ENCODE measurements at places on chromosomes 5 and 9.

GRCh38 chr5:158809936-158810335 lies 289.8 kb downstream of the EBF1 start:
- DNase-seq = no peak

DNA sequence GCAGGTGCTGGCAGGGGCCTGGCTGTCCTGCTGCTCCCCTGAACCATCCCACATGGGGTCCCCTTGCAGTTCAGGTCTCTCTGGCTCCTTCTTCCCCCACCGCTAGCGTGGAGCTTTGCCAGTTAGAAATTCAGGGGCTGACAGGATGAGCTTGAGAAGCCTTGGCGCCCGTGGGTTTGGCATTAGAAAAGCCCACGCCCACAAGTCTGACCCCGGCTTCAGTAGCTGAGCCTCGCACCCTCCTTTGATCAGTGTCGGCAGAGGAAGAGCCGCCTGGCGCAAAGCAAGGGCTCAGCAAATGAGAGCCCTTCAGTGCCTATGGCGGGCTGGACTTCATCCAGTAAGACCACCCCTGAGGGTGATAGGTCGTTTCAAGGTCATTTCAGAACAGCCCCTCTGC lies 30.1 kb upstream of the NCS1 start:
- DNase-seq = no peak

- DNase-seq = no peak
Observed at GRCh38 chr5:78760366-78760765, 111.8 kb upstream of the LHFPL2 start.

DNA sequence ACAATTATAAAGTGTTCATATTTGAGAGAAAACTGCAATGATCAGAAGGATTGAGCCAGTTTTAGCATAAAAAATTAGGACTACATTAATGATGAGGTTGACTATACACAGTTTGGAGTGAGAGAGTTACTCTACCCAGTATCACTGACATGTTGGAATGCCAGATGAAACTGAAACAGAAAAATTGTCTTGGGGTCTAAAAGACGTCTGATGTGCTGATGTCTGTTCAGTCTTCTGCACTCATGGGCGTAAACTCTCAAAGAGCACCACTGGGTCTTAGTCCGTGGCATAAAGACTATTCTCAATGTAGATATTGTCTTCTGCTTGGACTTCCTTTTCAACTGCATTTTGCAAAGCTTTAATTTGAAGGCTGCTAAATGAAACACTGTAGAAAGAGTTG lies 29.5 kb downstream of the HAVCR1 start:
- DNase-seq = no peak

DNA sequence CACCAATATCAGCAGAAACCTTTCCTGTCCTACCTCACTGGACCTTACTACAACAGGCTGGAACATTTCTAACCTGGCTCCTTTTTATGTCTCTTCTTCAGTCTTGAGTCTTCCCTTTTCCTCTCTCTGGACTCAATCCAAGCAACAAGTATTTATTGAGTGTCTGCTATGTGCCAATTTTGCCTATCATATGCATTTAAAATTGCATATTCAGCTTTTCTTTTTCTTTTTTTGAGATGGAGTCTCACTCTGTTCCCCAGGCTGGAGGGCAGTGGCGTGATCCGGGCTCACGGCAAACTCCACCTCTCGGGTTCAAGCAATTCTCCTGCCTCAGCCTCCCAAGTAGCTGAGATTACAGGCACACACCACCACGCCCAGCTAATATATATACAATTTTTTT lies 65.8 kb downstream of the MEIKIN start:
- DNase-seq = no peak

DNA sequence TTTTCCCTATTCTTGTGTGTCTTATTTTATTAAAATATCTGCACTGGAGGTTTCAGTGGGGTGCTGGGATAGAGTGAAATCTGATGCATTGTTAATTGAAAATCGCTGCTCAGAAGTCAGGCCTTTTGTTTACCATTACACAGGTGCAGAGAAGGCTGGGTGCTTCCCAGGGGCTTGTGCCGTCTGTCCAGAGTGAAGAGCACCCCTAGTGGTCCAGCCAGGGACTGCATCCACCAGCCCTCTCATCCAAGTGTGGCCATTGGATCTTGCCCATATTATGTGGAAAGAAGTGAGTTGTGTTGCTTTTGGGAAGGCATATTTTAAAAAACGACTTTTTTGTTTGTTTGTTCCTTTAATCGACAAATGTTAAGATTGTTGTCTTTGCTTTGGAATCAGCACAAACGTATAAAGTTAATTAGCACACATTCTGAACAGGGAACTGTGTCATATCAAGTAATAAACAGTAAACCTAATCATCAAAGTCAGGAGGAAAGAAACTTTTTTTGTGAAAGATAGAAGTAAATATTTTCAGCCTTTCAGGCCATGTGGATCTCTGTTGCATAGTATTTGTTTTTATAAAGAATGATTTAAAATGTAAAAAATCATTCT lies 315.6 kb downstream of the MTRR start:
- DNase-seq = peak; percentile 10

DNA sequence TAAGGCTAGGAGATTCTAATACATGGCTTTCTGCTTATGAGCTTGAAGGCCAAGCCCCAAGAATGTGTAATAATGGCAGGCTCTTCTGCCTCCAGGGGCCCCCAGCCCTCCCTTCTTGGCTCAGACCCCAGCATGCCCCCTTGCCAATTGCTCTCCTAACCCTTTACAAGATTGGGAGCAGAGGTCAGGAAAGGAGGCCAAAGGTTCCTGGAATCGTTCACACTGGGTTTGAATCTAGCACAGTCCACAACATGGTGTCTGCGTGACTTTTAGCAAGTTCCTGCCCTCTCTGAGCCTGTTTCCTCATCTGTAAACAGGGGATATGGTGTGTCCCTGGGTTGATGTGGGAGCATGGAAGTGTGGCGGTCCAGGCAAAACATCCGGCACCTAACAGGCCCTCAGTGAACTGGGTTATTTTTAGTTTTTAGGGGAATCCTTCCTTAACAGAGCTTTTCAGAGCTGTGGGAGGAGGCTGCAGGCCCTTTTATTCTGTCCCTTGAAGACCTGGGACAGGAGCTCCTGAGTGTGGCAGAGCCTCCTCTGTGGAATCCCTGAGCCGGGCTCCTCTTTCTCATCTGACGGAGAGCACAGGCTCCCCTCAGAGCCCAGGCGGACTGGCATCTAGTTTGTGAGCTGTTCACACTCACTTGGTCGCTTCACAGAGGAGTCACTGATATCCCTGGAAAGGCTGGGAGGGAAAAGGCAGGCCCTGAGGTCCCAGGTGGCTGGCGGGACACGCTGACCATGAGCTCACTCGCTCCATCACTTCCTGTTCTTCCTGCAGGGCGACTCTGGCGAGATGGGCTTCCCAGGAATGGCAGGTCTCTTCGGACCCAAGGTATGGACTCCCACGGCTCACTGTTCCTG lies 23.4 kb upstream of the ORM1 start:
- no peak for DNase-seq

- no peak for DNase-seq
Observed at GRCh38 chr5:16383544-16384052, 82.0 kb downstream of the ZNF622 start.

GRCh38 chr5:140227046-140227445 lies 52.1 kb downstream of the CYSTM1 start:
- no peak for DNase-seq

GRCh38 chr5:132438917-132439316 lies 51.7 kb downstream of the IRF1 start:
- no peak for DNase-seq

- no peak for DNase-seq
Observed at GRCh38 chr5:3343211-3343610, 252.4 kb upstream of the IRX1 start.

GRCh38 chr5:60161340-60161934 lies 267.9 kb upstream of the PDE4D start:
- DNase-seq = no peak

- no peak for DNase-seq
Observed at GRCh38 chr9:108048406-108049025, 558.9 kb upstream of the KLF4 start.

- no peak for DNase-seq
Observed at GRCh38 chr5:173228639-173229381, 6.2 kb downstream of the NKX2-5 start.

DNA sequence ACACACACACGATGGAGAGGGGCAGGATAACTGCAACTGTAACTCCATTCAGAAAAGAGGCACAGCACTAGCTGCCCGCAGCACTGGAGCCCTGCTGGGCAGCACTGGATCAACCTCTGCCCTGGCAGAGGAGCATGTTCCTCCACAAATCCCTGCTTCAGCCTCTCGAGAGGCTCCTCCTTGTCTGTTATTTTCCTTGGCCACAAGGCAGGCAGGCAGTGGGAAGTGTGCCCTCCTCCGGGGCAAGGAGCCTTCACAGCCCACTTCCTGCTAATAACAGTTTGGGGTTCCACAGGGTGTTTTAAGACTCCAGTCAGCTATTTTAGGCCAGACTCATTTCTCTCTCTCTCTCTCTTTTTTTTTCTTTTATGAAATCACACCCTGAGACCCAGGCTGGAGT lies 11.8 kb downstream of the FXN start:
- no peak for DNase-seq

DNA sequence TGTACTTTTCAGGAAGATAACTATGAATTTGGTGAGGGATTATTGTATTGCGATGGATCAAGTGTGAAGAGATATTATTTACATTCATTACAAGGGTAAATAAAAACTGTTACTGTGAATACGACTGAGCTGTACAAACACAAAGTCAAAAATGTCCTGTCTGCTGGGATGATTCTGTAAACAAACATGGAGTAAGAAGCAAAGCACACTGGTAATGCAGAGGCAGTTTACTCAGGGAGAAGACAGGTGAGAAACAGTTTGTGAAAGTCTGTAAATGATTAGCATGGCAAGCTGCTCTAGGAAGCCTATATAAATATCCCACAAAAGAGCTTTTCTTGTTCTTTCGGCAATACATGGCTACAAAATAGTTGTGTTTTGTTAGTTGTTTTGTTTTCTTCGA lies 115.4 kb upstream of the GNA14 start:
- no peak for DNase-seq

DNA sequence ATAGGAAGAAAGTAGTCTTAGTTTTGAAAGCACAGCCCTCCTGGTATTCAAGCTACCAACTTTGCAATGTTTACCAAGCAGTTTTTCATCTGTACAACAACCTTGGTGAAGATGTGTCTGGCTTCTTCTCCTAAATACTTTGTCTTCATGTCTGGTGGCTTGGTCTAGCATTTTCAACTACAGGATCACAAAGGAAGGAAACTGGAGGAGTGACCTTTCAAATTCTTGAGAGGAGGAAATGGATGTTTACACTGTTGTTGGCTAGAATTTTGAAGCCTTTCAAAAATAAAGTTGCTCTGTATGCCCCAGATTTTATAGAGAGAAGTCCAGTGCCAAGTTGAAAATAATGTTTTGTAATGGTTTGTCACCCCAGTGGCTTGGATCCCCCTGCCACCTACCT lies 16.3 kb downstream of the PAM start:
- DNase-seq = no peak

- DNase-seq = no peak
Observed at GRCh38 chr9:124501771-124502320, 5.4 kb downstream of the NR5A1 start.

- no peak for DNase-seq
Observed at GRCh38 chr5:2776337-2777302, 25.1 kb upstream of the IRX2 start.

- DNase-seq = peak; percentile 56
Observed at GRCh38 chr5:88690409-88691229, 192.4 kb downstream of the MEF2C start.

DNA sequence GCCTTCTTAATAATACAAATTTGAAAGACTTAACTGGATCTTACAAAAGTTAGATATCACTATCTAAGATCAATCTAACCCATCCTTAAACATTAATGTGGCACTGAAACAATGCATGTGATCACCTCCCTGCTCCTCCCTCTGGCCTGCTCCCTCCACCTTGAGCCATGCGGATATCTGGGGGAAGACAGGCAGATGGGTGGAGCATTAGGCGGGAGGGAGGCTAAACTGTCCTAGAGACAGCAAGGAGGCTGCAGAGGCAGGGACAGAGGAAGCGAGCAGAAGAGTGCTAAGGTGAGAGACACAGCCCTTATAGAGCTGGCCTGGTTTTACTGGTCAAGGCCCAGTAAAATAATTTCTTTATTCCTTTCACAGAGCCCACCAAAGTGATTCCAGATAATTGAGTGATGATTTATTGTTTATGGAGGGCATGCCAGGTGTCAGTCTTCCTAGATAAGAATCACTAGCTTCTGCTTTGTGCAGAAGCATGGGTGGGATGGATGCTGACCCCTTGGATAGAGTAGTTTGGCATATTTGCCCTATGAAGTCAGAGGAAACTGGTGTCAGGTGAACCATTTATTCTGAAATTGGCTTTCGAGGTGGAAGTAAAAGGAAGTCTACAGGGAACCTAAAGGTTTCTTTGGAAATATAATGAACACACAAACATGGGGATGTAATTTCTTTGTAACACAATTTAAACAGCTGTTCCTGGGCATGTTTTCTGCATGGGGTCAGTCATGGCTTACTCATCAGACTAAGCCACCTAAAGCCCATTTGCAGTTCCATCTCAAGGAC lies 188.3 kb downstream of the GNAQ start:
- DNase-seq = no peak

- DNase-seq = no peak
Observed at GRCh38 chr5:88678770-88679381, 204.1 kb downstream of the MEF2C start.

GRCh38 chr9:26975728-26976707 lies 19.8 kb downstream of the IFT74 start:
- DNase-seq = peak; percentile 36

GRCh38 chr5:112253478-112254250 lies 165.4 kb downstream of the EPB41L4A start:
- DNase-seq = no peak

- DNase-seq = no peak
Observed at GRCh38 chr5:37662362-37662761, 177.5 kb downstream of the GDNF start.

GRCh38 chr5:150590979-150591695 lies 49.3 kb upstream of the SYNPO start:
- DNase-seq = no peak

GRCh38 chr5:155001523-155001922 lies 12.0 kb upstream of the KIF4B start:
- no peak for DNase-seq

GRCh38 chr5:178595150-178595549 lies 5.0 kb upstream of the COL23A1 start:
- no peak for DNase-seq
